ENCODE measurements at places on chromosomes 7 and 10.
A peak's percentile ranks its signal among the peaks of the same experiment; 100 is the strongest.

GRCh38 chr10:132776186-132776585 lies 9.8 kb downstream of the NKX6-2 start:
- DNase-seq, result no peak

DNA sequence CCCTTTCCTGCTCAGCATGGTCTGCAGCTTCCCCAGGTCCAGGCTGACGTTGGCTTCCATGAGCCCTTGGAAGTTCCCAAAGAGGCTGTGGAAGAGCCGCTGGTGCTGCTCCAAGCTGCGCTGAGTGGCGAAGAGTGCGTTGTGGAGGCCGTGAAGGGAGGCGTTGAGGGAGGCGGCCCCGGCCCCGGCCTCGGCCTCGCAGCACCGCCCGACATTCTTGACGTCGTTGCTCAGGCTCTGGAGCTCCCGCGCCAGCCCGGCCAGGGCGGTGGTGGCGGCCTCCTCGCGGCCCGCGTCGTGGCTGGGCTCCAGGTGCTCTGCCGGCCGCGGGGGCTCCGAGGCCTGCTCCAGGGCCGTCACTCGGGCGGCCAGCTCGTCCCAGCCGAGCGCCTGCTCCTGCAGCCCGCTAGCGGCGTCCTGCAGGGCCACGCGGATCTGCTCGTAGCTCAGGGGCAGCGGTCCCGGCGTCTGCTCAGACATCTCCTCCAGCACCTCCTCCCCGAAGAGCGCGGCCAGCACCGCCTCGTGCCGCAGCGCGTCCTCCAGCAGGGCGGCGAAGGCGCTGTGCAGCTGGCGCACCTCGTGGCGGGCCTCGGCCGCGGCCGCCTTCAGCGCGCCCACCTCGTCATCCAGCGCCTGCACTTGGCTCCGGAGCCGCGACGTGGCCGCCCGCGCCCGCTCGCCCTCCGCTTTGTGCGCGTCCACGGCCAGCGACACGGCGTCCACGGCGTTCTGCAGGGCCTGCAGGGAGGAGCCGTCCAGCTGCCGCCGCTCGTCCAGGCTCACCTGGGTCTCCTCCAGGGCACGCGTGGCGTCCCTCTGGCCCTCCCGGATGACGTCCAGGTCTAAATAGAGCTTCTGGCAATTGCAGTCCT lies 14.7 kb downstream of the MMRN2 start:
- no peak for DNase-seq

DNA sequence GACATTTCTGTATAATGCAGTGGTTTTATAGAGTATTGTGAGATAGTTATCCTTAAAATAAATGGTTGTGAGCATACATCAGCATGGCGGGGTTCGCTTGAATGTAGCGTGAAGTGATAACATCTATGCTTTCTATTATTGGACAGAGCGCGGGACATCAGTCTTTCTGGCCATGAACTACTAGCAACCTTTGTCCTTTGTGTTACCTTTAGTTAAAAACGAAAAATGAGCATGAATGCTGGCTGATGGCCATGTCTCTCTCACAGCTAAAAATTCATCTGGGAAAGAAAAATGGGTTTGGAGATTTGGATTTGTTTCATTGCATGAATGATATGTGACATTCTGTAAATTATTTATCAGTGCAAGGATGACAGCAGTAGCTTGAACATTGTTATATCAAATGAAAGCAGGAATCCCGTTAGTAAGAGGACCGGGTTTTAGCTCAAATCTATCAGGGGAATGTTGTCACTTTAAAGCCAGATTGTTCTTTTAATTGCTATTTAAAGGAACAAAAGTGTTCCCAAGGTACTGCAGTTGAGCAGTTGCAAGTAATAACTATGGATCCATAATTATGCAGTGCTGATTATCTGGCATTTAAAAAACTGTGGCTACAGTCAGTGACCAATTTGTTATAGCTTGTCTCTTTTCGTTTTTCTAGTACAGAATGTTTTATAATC lies 131.0 kb downstream of the KAT6B start:
- DNase-seq, result no peak

GRCh38 chr7:36048141-36048901 lies 104.7 kb upstream of the EEPD1 start:
- DNase-seq, result no peak

DNA sequence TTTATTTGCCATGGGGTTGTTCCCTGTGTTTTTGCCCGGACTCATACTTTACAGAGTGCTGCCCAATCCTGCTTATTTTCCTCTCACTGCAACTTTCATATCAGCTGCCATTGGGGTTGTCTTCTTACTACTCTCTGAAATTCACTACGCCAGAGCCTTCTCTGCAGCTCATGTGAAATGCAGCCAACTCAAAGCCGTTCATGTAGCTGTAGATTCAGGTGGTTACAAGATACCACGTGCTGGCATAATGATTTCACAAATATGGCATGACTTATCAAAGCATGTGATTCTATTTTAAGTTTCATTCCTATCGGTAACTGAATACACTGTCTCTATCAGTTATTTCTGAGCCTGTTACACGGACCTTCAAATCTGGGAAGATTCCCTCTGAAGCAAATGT lies 130.3 kb upstream of the WNT16 start:
- no peak for DNase-seq

- DNase-seq, result peak; percentile 62
These were observed 26.2 kb upstream of the ZNF467 start for GRCh38 chr7:149799397-149800168.

- DNase-seq, result no peak
These were observed 613.1 kb downstream of the KCNMA1 start for GRCh38 chr10:77024461-77024860.

DNA sequence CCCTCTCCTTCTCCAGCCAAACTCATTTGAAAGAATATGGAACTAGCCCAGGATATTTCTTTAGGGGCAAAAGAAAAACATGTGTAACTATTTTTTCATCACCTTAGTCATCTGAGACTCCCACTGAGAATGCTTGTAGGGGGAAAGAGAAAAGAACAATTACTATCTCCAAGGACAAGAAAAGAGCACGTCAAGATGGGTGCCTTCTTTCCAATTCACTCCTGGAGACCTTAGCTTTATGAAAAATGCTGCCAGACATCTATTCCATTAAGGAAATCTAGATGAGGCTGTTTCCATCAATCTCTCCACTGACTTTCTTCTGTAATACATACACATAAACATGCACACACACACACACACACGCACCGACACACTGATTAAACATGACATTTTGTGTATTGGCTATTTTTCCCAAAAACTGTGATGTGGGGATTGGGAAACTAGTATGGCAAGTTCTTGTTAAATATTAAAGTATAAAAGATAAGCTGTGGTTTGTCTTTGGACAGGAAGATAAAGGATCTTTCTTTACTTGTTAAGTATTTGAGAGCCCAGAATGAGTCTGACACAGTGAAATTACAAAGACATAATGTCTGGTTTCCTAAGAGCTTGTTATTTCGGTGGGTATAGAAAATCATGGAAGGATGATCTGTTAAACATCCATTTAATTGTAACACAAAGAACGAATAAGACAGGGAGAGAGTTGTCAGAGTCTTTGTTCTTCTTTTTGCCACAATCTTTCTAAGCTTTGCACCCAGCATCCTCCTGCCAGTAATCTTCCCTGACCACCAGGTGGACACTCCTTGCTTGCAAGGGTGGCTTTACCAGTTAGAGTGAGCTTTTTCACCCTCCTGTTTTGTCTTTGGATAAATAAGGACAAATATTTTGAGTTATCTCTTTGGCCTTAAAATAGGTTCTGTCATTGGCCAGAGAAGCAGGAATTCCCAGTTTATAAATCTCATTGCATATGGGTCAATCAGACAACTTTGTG lies 177.3 kb upstream of the TMEM72 start:
- DNase-seq, result no peak

DNA sequence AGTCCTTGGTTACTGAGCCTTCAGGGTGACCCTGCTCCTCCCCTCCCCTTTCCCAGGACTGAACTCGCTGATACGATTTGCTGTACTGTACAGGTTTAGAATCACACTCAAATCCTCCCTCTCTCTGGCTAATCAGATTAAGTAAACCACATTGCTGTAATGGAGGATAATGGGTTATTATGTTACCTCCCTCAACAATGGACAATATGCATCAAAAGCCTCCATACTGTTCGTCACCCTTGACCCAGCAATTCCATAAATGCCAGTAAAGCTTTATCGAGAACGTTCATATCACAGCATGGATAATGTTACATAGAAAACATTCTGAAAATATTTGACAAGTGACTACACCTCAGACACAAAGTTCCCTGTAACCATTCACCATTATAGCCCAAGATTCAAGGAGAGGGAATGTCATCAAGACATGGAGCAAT lies 61.7 kb downstream of the FAM107B start:
- no peak for DNase-seq

- no peak for DNase-seq
These were observed 60.0 kb downstream of the ENO4 start for GRCh38 chr10:116909307-116909706.

All from activated T-cell treated with anti-CD3 and anti-CD28 coated beads, Interleukin-2, amount 50 U/mL, for 24 hours (primary cell).